ENCODE measurements at places on chromosomes 7 and 10.

GRCh38 chr10:17497446-17498030, 43.1 kb upstream of the ST8SIA6 start:
- DNase-seq, result no peak

- DNase-seq, result no peak
These were observed 1030.0 kb downstream of the GRM8 start for GRCh38 chr7:126222782-126223181.

DNA sequence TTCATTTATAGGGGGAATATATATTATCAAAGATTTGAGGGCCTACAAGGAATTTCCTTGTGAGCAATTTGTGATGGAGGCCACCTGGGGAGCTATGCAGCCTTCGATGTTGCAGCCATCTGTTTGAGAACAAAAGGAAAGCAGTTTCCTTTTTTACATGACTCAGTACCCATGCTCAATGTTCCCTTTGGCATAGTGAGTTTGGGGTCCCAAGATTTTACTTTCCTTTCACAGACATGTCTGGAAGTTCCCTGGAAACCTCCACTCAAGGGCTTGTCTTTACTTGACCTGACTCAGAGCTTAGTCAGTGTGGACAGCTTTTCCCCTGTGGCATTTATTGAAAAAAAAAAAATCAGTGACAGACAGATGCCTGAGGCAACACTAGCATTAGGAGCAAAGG, 73.5 kb upstream of the VIPR2 start:
- no peak for DNase-seq

- DNase-seq, result no peak
These were observed 690.1 kb upstream of the COBL start for GRCh38 chr7:52006674-52007073.

GRCh38 chr10:122168598-122169394, 102.3 kb upstream of the BTBD16 start:
- DNase-seq, result no peak

DNA sequence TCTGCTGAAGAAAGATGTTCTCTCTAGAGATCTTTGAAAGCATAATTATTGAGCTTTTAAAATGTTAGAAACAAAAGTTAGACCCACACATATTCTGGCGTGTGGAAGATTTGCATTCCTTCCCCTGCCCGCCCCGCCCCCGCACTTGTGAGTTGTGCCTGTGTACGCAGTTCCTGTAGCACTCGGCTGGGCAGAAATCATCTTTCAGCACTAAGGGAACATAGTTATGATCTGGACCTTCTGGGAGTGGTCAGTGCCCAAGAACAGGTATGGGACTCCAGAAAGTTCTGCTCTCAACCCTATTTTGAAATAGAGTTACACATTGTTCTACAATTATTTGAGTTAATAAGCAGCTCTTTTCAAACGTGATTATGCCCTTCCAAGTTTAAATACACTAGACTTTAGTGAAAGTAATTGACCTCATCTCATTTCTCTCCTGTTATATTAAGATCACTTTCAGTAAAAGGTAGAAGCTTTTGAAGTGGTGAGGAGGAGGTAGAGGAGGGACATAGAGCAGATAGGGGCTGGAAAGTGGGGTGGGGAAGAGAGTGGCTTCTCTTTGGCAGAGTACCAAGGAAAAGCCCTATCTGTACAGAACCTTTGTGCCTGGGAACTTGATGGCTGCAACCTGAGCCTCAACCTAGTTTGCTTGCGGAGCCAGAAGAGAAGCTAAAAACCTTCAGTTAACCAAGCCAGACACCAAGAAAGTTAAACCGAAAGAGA, 5.7 kb downstream of the BLVRA start:
- no peak for DNase-seq

DNA sequence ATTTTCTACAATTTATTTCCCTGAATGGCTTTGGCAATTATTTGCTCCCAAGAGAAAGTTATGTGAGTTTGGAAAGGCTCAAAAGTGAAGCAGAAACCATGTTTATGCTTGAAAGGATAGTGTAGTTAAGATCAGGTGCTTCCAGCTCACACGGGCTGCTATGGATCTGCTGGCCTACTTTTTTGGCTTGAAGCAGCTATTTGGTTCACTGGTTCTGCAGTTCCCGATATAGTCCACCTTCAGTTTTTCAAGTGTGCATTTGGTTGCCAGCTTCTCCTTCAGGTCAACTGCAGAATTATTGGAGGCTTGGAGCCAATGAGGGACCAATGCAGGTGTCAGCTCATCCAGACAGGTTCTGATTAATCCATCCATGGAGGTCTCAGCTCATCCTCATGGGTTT, 484.3 kb upstream of the SEMA3A start:
- no peak for DNase-seq

DNA sequence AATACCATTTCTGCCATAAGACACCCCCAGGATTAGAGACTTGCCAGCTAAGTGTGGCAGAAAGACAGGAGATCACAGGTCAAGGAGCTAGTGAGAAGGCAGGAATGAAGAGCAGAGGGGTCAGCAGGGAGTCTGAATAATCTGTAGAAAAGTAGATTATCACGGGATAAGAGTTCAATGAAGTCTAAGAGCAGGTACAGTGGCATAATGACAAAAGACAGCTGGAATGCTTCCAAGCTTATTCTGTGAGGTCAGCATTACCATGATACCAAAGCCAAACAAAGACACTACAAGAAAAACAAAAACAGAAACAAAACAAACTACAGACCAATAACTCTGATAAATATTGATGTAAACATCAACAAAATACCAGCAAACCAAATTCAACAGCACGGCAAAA, 20.8 kb downstream of the PILRA start:
- DNase-seq, result no peak

DNA sequence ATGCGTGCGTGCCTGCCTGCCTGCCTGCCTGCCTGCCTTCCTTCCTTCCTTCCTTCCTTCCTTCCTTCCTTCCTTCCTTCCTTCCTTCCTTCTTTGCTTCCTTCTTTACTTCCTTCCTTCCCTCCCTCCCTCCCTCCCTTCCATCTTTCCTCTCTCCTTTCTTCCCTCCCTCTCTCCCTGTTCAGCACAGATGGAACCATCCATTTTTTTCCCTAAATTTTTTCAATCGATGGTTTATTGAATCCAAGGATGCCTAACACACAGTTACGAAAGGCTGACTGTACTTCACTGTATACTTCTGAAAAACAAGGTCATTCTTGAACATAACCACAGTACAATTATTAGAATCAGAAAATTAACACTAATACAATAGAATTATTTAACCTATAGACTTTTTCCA, 53.8 kb downstream of the ABCA13 start:
- no peak for DNase-seq

DNA sequence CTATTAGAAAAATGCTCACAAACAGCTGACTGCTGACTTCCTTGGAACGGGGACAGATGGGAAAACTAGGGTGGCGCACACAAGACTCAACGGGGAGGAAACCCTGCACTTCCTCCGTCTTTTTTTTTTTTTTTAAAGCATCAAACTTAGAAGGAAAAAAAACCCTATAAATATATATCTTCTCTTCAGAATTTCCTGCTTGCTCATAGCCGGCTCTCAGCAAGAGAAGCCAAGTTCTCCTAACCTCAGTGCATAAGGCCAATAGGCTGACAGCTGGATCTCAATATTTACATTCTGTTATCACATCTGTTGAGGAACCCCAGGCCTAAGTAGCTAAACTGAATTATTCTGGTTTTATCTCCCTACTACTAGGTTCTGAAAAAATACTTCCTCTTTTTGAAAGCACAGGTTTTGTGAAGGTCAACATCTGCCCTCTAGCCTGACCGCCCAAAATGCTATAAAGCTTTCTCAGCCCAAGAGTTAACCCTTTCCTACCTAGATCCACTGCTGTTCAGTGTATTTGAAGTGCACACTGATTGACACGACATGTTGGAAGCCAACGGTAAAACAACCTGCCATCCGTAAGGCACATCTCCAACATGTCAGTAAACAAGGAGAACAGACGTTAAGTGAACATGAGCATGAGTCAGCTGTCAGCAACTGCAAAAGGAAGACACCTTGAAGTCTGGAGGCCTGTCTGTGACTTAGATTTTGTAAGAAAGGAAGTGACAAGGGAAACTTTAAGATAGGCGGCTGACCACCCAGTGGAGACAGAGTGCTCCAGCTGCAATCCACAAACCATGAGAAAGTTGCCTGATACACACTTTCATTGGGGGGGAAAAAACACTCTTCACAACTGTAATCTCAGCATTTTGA, 83.8 kb downstream of the EBLN1 start:
- DNase-seq, result no peak

- no peak for DNase-seq
These were observed 943.6 kb upstream of the MBL2 start for GRCh38 chr10:53716156-53716555.

- no peak for DNase-seq
These were observed 45.8 kb downstream of the FIGNL1 start for GRCh38 chr7:50404392-50404791.

DNA sequence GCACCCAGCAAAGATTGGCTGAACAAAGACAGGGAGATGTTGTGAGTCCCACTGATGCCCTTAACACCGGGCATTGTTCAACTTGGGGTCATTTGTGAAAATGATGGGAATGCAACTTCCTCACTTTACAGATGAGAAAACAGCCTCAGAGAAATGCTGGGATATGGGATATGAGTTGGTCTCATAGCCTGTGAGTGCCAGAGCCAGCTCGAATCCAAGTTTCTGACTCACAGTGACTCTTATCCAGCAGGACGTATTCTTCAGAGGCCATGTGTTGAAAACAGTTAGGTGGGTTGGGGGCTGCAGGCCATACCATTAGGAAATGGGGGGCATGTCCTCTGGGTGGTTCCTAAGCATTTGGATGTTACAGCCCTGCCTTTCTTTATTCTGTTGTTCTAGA, 45.2 kb downstream of the KIAA1217 start:
- DNase-seq, result no peak

All from neuronal stem cell (in vitro differentiated cells).